ENCODE measurements at places on chromosomes 3 and 15. TPM values are rescaled to one million over a fixed set of nuclear protein-coding genes. Genes with fewer than 3 reads are reported as not detected.

The UBXN7 gene
- total RNA-seq = 9.6 TPM

The PSTPIP1 gene
- 4.6 TPM for total RNA-seq

The CPA3 gene
- 8.6 TPM for total RNA-seq

The NUP210 gene
- total RNA-seq = 35.8 TPM

DNA sequence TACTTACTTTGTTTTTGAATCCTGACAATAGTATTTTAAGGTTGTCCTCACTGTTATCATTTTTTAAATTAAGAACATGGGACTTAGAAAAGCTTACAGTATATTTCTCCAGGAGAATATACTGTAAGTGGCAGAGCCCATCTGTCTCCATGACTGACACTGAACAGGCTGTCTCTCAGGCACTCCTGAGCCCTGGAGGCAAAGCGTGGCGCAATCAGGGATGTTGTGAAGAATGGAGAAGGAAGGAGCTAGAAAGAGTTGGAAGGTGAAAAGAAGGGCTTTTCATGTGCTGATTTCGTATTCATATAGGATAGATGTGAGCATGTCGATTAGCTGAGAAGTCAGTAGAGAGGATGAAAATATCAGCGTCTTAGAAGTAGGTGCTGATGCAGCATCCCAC, 41.5 kb downstream of the FGF12 start:
- DNase-seq = no peak
- no peaks in the 10 kb centered on the region for H3K36me3 ChIP-seq
- H3K4me3 ChIP-seq = no peak overlapping the region
- H3K4me1 ChIP-seq = no peaks in the 10 kb centered on the region
- no peaks in the 10 kb centered on the region for H3K27me3 ChIP-seq

DNA sequence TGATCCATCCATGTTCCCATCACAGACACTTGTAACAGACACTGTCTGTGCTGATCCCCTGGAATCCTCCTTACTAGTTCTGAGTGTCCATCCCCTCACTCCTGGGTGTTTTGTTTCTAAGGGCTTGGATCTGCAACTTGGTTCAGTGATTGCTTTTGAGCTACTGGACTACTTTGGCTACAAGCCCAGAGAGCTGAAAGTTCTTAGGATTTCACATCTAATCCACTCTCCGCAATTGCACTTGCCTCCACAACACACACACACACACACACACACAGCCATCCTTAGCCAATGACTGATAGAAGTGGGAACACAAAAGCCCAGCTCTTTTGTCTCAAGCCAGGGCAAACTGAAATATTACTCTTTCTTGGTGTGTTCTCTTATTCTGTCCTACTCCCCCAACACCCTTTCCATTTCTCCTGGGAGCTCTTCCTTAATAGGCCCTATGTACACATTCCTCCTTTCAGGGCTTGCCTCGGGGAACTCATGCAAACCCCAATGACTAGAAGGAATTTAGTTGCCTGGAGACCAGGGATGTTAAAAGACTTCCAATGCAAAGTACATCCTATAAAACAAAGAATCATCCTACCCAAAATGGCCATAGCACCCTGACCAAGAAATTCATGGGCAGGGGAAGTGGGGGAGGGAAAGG, 206.1 kb upstream of the UBE2E2 start:
- DNase-seq = no peak
- H3K4me1 ChIP-seq = no peaks in the 10 kb centered on the region
- no peaks in the 10 kb centered on the region for H3K27me3 ChIP-seq
- no peaks in the 10 kb centered on the region for H3K36me3 ChIP-seq
- no peak overlapping the region for H3K27ac ChIP-seq

DNA sequence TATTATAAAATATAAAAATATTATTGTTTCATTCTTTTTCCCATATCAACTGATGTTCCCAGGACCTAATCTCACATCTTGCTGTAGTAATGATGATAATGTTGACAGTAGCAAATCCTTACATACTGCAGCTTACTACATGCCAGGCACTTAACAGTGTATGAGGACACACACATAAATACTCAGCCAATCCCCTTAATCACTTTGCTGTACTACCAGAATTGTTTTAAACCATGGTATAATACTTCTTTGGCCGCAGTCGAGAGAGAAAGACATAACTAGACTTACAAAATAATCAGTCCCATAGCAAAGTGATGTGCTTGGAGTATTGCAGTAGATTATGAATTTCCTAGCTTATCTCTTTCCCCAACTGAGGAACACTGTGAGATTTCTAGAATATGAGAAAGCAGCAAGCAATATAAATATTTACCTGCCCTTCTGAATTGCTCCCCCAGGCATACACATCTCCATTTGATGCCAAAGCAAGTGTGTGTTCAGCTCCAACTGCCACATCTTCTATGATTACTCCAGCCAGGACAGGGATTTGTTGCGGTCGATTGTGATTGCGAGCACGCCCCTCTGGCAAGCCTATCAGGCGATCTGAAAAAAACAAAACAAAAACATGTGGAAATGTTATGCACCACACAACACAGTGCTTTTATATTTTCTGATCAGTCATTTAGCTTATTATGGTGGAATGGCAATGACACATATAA, 33.0 kb downstream of the FBXL22 start:
- no peaks in the 10 kb centered on the region for H3K27me3 ChIP-seq
- H3K4me3 ChIP-seq = no peak overlapping the region
- H3K27ac ChIP-seq = no peak overlapping the region
- no peak for DNase-seq

DNA sequence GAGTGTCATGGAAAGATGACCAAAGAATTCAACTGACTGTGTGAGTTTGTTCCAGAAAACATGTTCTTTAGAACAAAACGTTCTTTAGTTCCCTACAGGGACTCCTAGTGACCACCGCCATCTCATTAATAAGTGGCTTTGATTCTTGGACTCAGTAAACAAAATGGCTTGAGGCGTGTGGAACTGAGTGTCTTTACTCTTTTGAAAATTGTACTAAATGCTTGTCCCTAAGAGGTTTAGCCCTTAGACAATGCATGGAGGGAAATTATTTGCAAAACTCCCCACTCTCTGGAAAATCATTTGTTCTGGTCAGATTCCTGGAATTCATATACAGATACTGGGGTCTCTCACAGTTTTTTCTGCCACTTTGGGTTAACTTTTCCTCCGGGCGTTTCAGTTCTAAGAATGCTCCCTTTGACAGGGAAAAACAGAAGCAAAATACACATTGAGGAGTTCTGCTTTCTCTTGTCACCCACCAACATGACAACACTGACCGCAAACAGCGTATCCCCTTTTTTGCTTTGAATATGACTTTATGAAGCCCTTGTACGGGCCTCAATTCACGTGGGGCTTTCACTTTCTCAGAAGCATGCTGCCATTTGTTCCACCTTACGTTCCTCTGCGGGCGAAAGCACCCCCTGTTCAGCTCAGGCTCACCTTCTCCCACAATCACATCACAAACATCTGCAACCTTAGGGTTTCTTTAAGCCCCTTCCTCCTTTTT, 15.3 kb upstream of the NRROS start:
- H3K4me1 ChIP-seq = no peaks in the 10 kb centered on the region
- no peak overlapping the region for H3K4me3 ChIP-seq

- H3K27ac ChIP-seq = peak overlapping the region; percentile 83
- H3K4me3 ChIP-seq = peak overlapping the region; percentile 40
- H3K36me3 ChIP-seq = peaks cover 13% of the 10 kb centered on the region
- peaks cover 11% of the 10 kb centered on the region for H3K4me1 ChIP-seq
- DNase-seq = no peak
These were observed 3.2 kb downstream of the EHHADH start for GRCh38 chr3:185250653-185251052.

DNA sequence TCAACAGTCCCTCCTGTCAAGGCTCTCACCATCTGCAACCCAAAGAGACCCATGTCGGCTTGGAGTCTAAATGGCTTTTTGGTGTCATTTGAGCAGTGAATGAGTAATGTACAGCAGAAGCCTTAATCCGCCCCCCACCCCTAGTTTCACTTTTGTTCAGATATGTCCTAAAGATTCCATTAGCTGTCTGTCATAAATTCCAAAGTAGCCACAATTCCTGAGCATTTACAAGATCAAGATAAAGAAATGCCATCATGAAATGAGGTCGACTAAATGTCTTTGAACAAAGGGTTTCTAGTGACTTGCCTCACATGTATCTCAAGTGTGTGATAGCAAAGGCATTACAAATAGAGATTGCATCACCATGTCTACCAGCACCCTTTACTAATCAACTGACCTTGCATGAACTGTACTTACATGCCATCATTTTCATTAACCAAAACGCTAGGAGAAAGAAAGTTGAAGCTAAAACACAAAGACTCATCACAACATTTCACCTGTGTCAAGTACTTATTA, 123.8 kb upstream of the PHLDB2 start:
- H3K4me3 ChIP-seq = no peak overlapping the region
- H3K36me3 ChIP-seq = no peaks in the 10 kb centered on the region
- H3K4me1 ChIP-seq = peaks cover 30% of the 10 kb centered on the region
- no peaks in the 10 kb centered on the region for H3K27me3 ChIP-seq
- DNase-seq = no peak

DNA sequence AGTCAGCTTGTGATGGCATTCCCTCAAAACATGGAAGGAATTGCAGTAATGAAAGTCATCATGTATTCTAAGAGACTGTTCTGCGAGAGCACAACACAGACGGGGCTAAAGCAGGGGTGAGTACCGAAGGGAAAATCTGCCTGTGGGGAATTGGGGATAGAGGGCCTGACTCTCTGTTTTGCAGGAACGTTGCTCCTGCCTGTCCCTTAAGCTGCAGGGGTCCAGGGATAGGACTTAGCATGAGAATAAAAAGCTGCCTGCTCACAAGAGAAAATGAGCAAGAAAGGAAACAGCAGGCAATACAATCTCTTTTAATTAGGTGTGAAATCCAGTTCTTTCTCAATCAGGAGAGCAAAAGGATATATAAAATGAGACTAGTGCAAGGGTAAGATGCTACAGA, 62.2 kb downstream of the TIGIT start:
- no peak overlapping the region for H3K27ac ChIP-seq
- H3K27me3 ChIP-seq = no peaks in the 10 kb centered on the region
- H3K4me3 ChIP-seq = no peak overlapping the region
- peaks cover 6% of the 10 kb centered on the region for H3K36me3 ChIP-seq
- H3K4me1 ChIP-seq = no peaks in the 10 kb centered on the region

DNA sequence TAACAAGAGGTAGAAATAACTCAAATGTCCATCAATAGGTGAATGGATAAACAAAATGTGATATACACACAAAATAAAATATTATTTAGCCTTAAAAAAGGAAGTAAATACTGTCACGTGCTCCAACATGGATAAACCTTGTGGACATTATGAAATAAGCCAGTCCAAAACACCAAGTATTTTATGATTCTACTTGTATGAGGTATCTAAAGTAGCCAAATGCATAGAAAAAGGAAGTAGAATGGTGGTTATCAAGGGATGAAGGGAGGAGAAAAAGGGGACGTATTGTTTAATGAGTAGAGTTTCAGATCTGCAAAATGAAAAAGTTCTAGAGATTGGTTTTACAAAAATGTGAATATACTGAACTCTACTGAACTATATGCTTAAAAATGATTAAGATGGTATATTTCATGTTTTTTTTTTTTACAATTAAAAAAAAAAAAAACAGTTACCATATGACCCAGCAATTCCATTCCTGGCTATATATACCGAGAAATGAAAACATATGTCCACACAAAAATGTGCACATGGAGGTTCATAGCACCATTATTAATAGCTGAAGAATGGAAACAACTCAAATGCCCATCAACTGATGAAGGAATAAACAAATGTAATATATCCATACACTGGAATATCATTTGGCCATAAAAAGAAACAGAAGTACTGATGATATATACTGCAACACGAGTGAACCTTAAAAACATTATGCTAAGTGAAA, 29.1 kb upstream of the MAP6D1 start:
- no peak for DNase-seq
- no peak overlapping the region for H3K27ac ChIP-seq
- no peak overlapping the region for H3K4me3 ChIP-seq
- H3K4me1 ChIP-seq = no peaks in the 10 kb centered on the region
- peaks cover 15% of the 10 kb centered on the region for H3K36me3 ChIP-seq
- H3K27me3 ChIP-seq = no peaks in the 10 kb centered on the region

DNA sequence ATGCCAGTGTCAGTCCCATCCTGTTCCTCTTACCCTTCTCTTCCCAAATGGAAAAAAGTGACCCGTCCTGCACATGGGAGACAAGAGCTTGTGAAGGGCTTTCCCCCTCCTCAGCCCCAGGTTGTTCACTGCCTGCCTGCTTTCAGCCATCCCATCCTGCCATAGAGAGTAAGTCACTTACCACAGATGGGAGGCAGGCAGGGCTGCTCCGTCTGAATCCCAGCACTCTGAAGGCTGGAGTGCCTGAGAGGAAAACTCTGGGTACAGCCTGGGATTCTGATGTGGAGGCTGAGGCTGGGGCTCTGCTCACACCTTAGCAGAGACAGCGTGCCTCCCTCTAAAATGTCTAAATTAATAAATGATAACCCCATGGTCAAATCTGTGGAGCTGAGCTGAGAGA, 14.8 kb downstream of the CPNE4 start:
- no peak for DNase-seq
- H3K27me3 ChIP-seq = no peaks in the 10 kb centered on the region
- H3K4me1 ChIP-seq = no peaks in the 10 kb centered on the region
- no peak overlapping the region for H3K27ac ChIP-seq
- H3K4me3 ChIP-seq = no peak overlapping the region
- H3K36me3 ChIP-seq = no peaks in the 10 kb centered on the region

- H3K27me3 ChIP-seq = no peaks in the 10 kb centered on the region
- H3K4me3 ChIP-seq = no peak overlapping the region
- peaks cover 1% of the 10 kb centered on the region for H3K4me1 ChIP-seq
- H3K36me3 ChIP-seq = no peaks in the 10 kb centered on the region
These were observed 107.2 kb downstream of the THRB start for GRCh38 chr3:24387493-24387892.

DNA sequence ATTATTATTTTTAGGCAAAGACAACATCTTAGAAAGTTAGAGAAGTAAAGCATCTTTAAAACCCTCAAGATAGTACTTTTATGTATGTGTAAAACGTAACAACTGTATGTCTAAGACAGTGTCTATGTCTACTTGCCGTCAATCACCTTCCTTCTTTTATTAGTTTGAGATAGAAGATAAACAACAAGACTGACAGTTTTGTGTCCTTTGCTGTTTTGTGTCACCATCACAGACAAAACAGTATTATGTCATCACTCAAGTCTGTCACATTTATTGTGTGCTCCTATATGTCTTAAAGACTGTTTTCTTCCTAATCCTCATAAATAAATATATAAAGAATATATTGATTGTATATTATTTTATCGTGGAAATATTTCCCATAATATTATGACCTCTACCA, 908.3 kb downstream of the CADM2 start:
- no peaks in the 10 kb centered on the region for H3K4me1 ChIP-seq
- no peak overlapping the region for H3K27ac ChIP-seq
- no peaks in the 10 kb centered on the region for H3K27me3 ChIP-seq
- no peaks in the 10 kb centered on the region for H3K36me3 ChIP-seq
- no peak for DNase-seq
